ENCODE measurements at places on chromosomes 16 and 17. TPM values are rescaled to one million over a fixed set of nuclear protein-coding genes. Genes with fewer than 3 reads are reported as not detected.

The FAM83G gene
- total RNA-seq: 14.3 TPM

The CCL16 gene
- total RNA-seq: not detected

The CSNK2A2 gene
- 76.9 TPM for total RNA-seq

The KRT12 gene
- not detected for total RNA-seq

The NPTX1 gene
- total RNA-seq: 1.2 TPM

The CORO7 gene
- 101 TPM for total RNA-seq

- no peak for DNase-seq
- no peaks in the 10 kb centered on the region for H3K4me1 ChIP-seq
- H3K4me3 ChIP-seq: no peak overlapping the region
- H3K36me3 ChIP-seq: no peaks in the 10 kb centered on the region
- peaks cover 5% of the 10 kb centered on the region for H3K27me3 ChIP-seq
These were observed 37.7 kb downstream of the DNAH2 start for GRCh38 chr17:7755095-7755890.

GRCh38 chr16:73215678-73216377 lies 167.9 kb upstream of the ZFHX3 start:
- DNase-seq: no peak
- H3K36me3 ChIP-seq: no peaks in the 10 kb centered on the region
- no peaks in the 10 kb centered on the region for H3K4me1 ChIP-seq

GRCh38 chr16:69417520-69418199 lies 6.8 kb upstream of the CYB5B start:
- H3K4me3 ChIP-seq: no peak overlapping the region
- H3K27me3 ChIP-seq: no peaks in the 10 kb centered on the region
- no peak overlapping the region for H3K27ac ChIP-seq
- H3K36me3 ChIP-seq: no peaks in the 10 kb centered on the region

DNA sequence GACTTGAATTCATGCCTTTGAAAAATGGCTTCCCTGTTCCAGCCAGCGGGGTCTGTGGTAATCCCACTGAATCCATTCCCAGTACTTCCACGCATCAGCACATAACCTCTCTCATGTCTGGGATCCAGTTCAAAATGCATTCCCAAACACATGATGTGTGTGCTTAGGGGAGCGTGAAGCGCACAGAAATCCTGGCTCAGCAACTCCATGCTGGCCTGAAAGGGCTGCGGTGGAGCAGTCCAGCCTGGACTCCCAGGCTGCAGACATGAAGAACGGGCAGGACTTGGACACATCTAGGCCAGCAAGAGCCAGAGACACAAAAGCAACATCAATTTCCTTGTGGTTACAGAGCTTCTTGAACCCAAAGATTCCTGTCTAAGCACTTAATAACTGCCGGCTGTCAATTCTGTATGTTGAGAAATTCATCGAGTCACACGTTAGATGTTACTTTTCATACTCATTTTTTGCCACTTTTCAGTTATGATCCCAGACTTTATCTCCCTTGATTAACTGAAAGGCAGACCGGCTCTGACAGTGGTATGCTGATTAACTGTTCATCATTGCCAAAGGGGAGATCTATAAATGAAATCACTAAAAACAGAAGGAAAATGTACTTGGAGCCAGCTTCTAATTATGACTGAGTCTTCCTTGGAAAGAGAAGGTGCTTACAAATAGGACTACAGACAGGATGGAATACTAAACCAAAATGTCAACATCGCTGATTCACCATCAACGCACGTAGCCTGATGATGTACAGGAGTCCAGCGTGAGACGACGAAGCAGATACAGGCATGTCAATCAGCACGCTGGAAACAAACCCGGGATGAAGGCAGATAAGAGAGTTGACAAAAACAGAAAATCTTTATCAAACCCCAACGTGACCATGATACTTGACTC lies 23.0 kb downstream of the NSMCE1 start:
- H3K4me3 ChIP-seq: peak overlapping the region; percentile 20
- H3K27ac ChIP-seq: peak overlapping the region; percentile 83
- DNase-seq: peak; percentile 78
- H3K4me1 ChIP-seq: peaks cover 75% of the 10 kb centered on the region

GRCh38 chr17:44981221-44981968 lies 13.3 kb upstream of the C1QL1 start:
- peaks cover 37% of the 10 kb centered on the region for H3K27me3 ChIP-seq
- peak; percentile 44 for DNase-seq
- H3K27ac ChIP-seq: peak overlapping the region; percentile 25
- peaks cover 2% of the 10 kb centered on the region for H3K4me1 ChIP-seq

DNA sequence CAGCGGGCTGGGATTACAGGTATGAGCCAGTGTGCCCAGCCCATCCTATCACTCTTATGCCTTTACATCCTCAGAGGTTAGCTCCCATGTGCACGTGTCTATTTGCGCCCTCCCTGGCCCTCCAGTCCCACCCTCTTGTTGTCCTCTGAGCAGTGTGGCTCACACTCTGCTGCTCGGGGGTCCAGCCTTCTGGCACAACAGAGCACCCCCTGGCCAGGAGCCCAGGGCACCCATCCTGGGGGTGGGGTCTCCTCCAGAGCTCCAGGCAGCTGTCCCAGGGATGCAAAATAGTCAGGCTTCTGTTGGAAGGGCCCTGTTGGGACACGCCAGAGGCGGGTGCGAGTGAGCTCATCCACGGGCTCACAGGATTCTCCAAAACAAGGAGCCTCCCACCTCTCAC lies 11.7 kb upstream of the FAM83G start:
- H3K36me3 ChIP-seq: peaks cover 3% of the 10 kb centered on the region
- no peak for DNase-seq
- no peak overlapping the region for H3K27ac ChIP-seq
- H3K27me3 ChIP-seq: peaks cover 2% of the 10 kb centered on the region
- H3K4me3 ChIP-seq: no peak overlapping the region

DNA sequence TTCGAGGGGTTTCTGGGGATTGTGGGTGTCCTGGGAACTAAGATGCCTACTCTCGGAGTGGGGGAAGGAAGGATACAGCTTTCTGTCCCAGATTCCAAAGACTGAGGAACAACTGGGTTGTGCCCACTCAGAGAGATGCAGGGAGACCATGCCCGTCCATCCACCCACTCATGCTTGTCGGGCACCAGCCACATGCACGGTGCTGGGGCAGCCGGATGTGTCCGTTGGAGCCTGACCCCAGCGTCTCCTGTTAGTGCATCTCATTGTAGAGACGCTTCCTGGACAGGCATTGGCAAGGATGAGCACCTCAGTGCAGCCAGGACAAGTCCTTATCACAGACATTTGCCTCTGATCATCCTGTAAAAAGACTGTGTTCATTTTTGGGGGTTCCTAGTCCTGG lies 58.1 kb downstream of the METRNL start:
- H3K4me3 ChIP-seq: no peak overlapping the region
- H3K4me1 ChIP-seq: no peaks in the 10 kb centered on the region
- peaks cover 3% of the 10 kb centered on the region for H3K27me3 ChIP-seq
- H3K36me3 ChIP-seq: no peaks in the 10 kb centered on the region

GRCh38 chr16:84223456-84223855 lies 16.4 kb downstream of the KCNG4 start:
- peaks cover 20% of the 10 kb centered on the region for H3K27me3 ChIP-seq
- DNase-seq: no peak
- no peaks in the 10 kb centered on the region for H3K4me1 ChIP-seq
- no peak overlapping the region for H3K27ac ChIP-seq
- no peaks in the 10 kb centered on the region for H3K36me3 ChIP-seq
- H3K4me3 ChIP-seq: no peak overlapping the region
